ENCODE measurements at places on chromosomes 7 and 10.
A peak's percentile ranks its signal among the peaks of the same experiment; 100 is the strongest.

GRCh38 chr7:22832401-22832800 lies 9.8 kb upstream of the TOMM7 start:
- DNase-seq, result no peak

GRCh38 chr7:135774284-135774683 lies 25.7 kb upstream of the FAM180A start:
- DNase-seq, result peak; percentile 67

- DNase-seq, result no peak
Measured at GRCh38 chr7:143460271-143460979, 17.2 kb downstream of the TAS2R60 start.

DNA sequence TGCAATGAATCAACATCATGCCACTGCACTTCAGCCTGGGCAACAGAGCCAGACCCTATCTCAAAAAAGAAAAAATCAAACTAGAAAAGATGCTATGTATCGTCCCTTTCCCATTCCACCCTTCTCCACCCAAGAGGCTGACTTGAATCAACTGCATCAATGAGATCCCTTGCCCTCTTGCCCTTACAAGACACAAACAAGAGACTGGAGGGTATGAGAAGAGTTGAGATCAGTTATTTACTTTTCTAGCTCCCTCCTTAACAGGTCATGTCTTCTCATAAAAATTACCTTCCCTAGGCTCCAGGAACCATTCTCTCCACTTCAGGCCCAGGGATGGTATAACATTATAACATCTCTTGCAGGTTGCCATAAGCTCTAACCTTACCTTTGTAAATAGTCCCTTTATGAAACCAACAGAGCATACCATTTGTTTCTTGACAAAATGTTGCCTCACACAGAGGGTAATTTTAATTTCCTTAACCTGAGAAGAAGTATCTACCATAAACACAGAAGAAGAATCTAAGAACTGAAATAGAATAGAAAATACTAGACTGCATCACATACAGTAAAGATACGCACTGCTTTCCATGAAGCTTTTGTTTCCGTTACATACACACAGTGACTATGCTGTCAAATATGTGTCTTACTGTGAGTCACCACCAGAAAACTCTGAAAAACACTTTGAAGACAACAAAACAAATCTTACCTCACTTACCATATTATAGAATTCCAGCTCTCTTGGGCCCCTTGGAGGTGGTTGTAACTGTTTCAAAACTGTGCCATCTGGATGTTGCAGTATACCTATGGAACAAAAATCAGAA lies 30.5 kb downstream of the IPMK start:
- DNase-seq, result no peak

All from NCI-H446 treated with DMSO at 0.1 percent for 48 hours (cell line).